ENCODE measurements at places on chromosomes 3 and 15.

DNA sequence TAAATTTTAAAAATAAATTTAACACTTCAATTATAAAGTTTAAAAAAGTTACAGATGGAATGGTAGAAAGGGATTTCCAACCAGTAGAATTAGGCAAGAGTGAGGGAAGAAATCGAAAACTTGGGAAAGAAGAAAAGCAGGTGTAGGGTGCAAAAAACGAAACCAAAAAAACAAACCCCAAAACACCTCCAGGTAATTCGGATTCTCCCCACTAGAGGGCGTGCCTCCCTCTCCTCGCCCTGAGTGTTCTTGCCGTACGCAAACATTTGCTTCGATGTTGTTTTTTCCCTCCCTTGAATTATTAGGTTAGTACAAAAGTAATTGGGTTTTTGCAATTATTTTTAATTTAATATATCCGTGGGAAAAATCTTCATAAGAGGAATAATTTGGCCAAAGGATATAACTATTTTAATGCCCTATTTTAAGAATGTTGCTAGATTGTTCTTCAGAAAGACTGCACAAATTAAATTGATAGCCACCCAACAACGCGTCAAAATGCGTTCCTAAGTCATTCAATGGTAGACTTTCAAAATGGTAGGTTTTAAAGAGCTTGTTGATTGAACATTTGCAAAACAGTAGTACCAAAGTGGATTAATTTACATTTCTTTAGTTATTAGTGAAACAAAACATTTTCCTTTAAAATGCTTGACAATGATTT lies 63.7 kb downstream of the SLC30A4 start:
- DNase-seq, result peak; percentile 83

DNA sequence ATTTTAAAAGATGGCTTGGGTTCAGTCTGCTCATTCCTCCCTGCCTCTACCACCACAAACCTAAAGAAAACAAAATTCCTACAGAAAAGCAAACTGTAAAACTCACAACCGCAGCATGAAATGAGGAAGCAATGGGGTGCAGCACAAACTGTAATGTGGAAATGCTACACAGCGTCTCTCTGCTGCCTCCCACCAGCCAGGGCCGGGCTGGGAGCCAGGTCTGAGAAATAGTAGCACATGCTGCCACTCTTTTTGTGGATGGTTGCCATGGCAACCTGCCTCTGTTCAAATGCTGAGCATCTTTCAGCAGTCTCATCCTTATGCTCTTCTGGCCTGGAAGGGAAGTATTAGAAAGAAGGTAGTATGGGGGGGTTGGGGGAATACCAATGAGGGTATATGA lies 55.4 kb downstream of the EOMES start:
- no peak for DNase-seq

GRCh38 chr3:13705702-13706280 lies 156.9 kb downstream of the FBLN2 start:
- DNase-seq, result no peak

GRCh38 chr15:85415783-85416182 lies 35.4 kb downstream of the AKAP13 start:
- no peak for DNase-seq

DNA sequence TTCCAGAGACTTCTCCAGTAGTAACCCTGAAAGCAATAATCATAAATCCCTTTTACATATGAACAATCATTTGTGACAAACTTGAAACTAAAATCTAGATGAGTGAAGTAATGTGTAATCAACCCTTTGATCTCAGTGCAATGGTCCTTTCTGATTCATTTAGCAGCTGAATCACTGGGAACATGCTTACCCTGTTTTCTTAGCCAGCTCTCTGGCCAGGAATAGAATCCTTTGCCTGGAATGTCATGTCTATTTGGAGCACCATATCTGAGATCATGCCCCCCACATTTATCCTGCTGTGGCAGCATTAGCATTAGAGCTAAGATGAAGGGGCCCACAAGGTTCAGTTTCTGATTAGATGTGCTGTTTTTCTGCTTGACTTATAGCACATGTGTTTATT lies 309.8 kb downstream of the OXSM start:
- DNase-seq, result no peak

DNA sequence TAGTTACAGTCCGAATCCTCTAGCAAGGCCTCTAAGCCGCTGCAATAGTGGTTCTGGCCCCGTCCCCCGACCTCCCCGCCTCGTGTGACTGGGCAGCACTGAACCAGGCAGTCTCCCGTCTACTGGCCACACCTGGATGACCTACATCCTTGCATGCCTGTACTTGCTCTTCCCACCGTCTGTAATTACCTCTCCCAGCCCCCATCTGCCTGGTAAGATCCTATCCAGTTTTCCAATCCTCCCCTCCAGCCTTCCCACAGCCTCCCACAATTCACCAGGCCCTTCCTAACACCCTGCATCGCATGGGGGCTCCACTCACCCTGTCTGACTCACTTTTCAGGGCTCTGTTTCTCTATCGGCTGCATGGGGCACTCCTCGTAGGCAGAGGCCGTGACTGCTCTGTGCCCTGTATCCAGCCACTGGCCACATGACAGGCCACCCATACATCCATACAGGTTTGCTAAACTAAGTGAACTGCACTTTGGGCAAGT lies 32.8 kb downstream of the XXYLT1 start:
- no peak for DNase-seq
